Upper lobe of right lung (tissue), 1 donor: ENCODE measurements at places on chromosomes 7 and 10. TPM values are rescaled to one million over a fixed set of nuclear protein-coding genes. Genes with fewer than 3 reads are reported as not detected.
A peak's percentile ranks its signal among the peaks of the same experiment; 100 is the strongest.

GRCh38 chr7:15715435-15715834, 29.0 kb upstream of the MEOX2 start:
- DNase-seq, result no peak

GRCh38 chr7:139180700-139181311, 50.2 kb upstream of the UBN2 start:
- DNase-seq, result no peak

DNA sequence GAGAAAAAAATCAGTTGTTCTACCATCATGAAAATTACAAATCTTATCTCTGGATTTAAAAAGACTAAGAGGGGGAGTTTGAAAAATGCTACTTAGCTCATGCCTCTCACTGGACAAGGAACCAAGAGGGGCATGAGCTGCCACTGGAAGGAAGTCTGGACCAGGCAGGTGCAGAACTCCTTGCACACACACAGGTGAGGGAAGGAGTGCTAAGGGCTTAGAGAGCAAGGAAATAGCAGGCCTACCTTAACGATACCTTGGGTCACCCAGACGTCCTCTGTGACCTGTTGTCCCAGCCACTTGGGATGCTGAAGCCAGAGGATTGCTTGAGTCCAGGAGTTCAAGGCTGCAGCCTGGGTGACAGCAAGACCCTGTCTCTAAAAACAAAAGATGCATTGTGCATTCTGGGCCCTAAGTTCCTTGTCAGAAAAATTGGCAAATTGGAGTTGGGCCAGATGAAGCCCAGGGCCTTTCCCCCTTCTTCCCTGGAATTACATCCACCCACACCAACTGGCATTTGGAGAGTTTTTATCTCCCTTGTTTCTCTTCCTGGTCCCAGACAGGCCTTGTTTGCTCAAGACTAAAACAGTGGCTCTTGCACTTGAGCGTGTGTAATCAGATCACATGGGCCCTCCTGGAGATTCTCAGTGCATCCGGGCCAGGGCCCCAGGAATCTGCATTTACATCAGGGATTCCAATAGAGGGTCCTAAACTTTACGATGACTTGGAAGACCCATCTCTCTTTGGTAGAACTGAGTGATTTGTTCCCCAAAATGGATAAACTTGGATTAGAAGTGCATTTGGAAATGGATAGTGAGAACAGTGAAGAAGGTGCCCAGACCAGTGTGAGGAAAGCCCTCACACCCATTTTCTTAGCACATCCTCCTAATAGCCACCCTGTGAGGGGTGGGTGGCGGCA, 3.0 kb downstream of the DDIT4 start:
- no peak for DNase-seq

- no peak for DNase-seq
These were observed 129.9 kb downstream of the ABCA13 start for GRCh38 chr7:48301201-48301600.

- no peak for DNase-seq
These were observed 110.6 kb downstream of the TACC2 start for GRCh38 chr10:122099562-122099961.

GRCh38 chr7:88328787-88329186, 22.1 kb upstream of the STEAP4 start:
- DNase-seq, result no peak

- DNase-seq, result no peak
These were observed 500.6 kb upstream of the IGFBP3 start for GRCh38 chr7:46421441-46422230.

DNA sequence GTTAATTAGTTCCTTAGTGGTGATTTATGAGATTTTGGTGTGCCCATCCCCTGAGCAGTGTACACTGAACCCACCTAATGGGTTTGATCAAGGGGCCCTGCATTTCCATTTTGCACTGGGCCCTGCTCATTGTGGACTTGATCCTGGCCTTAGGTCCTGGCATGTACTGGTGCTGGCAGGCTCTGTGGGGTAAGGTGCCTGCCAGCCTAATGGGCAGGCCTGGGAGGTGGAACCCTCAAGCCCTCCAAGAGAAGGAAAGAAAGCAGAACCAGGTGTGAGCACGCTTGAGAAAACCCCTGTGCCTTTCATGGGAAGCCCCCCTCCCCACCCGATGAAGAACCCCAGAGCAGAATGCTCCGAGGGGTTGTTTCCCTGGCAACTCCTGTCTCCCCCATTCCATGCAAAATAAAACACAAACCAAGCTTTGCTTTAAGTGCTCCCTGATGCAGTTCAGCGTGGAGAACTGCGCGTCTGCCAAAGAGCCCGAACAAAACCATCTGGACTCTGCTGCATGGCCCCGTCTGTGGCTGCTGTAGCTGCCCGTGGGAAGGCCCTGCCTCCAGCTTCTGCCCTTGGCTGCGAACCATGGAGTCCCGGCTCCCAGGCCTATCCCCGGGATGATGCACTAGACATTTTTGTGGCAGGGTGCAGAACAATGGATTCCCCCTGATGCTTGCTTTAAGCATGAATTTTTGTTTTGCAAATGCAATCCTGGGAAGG, 123.3 kb downstream of the PRPF18 start:
- DNase-seq, result no peak

DNA sequence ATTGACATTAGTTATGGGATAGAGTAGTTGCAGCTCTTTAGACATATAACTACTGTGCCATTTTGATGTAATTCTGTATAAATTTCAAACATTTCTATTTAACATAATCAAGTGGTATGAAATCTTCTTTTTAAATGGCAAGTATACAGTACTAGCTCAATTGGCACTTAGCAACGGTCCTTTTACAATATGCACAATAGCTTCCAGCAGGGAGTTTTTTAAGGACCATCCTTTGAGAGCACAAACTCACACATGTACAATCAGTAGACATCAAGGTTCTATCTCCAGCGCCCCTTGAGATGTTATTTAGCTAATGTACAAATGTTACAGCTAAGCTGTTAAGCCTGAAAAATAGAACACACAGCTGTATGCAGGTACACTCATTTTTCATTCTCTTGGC, 480.7 kb downstream of the TFEC start:
- no peak for DNase-seq

DNA sequence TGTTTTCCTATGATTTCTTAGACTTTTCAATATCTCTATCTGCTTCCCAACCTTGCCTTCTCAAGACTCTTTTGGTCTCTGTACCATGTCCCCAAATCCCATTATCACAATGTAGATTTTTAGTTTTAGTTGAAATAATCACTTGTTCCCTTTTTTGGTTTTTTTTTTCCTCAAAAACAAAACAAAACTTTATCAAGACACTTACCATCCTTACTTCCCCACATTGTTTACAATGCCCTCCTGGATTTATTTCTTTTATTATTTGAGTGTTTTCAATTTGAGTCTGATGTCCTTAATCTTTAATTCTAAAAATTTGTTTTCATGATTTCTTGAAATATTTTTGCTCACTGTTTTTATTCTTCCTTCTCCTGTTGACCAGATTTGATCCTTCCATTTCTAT, 112.6 kb downstream of the CPED1 start:
- DNase-seq, result no peak

- no peak for DNase-seq
These were observed 188.4 kb upstream of the AGK start for GRCh38 chr7:141362580-141363435.

- DNase-seq, result no peak
These were observed 66.7 kb downstream of the ST7 start for GRCh38 chr7:117019786-117020590.

DNA sequence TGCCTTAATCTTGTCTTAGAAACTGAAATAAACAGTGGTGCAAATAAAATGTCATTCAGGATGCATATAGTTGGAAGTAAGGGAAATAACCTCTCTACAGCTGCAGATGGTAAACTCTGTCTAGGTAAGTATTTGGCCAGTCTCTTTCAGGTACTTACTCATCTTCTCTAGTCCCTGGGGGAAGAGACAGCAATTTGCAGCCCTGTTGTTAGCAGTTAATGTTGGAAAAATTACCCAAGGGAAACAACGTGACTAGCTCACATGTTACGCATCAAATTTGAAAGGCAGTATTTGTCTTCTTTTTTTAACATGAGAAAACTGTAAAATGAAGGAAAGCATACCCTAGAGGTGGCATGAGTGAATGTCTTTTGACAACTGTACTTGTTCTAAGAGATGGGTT, 3.2 kb upstream of the HUS1 start:
- DNase-seq, result no peak

DNA sequence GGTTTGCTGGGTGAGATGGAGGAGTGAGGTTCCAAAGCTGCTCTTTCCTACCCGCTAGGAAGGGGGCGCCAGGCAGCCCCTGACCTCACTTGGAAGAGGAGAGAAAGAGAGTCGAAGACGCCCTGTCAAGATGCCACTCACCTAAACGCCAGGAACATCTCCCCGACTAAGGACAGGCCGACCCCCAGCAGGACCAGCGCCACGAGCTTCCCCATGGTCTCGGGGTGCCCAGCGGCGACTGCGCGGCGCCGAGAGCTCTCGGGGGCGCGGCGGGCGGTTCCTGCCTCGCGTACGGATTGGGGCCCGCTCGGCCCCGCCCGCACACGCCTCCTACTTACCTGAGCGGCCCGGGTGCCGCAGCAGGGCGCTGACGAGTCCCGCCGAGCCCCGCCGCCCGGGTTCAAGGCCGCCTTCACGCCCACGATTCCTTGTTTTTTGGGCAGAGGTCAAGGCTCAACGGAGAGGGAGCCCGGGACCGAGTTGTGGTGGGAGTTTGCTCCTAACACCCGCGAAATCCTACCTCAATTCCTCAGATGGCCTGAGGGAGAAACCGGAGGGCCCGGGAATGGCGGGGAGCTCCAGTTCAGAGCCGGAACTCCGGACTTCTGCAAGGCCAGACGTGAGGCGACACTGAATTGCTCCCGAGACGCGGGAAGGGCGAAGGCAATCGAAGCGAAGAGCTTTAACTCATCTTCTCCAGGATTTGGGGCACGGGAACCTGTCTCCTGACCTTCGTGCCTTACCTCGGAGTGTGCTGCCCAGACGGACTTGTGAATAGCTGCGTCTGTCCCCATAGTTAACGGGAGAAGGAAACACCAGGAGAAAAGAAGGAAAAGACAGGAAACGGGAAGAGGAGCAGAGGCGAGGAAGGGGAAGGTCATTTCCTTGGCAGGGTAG, at the start of gene PON3:
TSS of gene PON3 (minus strand) at position 240 of the 897 bp plus-strand sequence. CDS start at position 215, 25 bp downstream.
- DNase-seq, result peak; percentile 87

- DNase-seq, result no peak
These were observed 64.4 kb upstream of the EMX2 start for GRCh38 chr10:117477961-117478670.

DNA sequence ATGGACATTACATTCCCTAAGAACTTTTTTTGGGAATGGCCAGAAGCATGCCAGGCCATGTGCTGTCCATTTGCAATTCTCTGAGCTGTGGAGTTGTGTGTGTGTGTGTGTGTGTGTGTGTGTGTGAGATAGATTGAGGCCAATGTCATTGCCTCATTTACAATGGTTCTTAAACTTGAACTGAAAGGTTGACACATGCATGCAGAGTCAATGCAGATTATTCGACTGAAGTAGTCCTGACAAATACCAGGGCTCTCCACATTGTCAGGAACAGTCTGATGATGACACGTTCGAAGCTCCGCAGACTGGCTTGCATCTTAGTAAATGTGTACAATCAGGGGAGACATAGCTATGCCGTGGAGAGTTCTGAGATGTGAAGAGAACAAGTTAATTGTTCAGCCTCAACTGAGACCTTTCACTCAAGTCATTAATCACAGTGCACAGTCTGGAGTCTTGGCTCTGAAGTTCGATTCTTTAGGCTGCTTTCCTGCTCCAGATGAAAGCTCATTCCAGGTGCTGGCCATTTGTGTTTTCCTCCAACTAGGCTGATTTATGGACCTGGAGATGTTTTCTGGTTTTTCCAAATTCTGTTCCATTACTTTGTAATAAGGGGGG, 921.9 kb downstream of the LRMDA start:
- DNase-seq, result no peak

DNA sequence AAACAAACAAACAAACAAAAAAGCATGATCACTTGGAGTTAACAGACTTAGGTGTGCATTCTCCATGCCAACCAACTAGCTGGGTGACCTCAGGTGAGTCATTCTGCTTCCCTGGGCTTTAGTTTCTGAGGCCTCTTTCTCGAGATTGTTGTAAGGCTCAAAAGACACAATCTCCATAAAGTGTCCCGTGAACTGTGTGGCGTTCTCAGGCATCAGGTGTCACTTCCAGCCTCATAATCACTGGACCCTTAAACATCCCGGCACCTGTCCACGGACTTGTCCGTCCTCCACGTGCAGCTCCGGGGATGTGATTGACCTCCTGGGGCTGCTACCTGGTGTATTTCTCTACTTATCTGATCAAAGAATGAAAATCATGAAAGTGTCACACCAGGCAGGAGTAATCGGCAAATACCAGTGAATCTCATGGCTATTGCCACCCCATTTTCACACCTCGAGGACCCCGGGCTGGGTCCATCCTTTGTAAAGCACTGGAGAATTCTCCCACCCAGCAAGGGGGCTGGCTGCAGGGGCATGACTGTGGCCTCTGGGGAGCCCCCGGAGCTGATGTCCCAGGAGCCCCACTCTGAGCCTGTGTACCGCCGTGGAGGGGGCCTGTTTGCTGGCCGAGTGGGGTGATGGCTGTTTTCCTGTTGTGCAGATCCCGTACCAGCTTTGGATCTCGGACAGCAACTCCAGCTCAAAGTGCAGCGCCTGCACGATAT, 189.8 kb upstream of the SH2B2 start:
- peak; percentile 41 for DNase-seq

DNA sequence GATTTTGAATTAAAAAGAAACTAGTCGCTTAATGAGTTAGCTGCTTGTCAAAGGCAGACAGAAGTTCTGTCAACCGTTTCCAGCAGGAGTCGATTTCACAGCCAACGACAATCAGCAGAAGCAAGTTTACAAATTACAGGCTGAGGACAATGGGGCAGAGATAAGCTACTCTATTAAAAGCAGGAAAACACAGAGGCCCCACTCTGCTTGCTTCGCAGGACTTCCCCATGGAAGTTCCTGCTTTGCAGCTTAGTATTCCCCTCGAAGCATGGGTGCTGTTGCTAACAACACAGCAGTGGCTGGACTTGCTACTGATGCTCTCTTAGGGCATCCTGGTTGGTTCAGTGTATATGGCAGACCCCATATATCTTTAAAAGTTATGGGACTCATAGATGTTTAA, 50.8 kb upstream of the KLF6 start:
- DNase-seq, result no peak

CBLL1 gene
- 22.8 TPM for total RNA-seq

TAC1 gene
- not detected for total RNA-seq

FAM131B gene
- total RNA-seq, result 0.90 TPM

VAX1 gene
- total RNA-seq, result not detected

SPDYE2 gene
- not detected for total RNA-seq
